AG08396 (cell line): ENCODE measurements at places on chromosomes 1 and 21.

- peak; percentile 58 for DNase-seq
Measured at GRCh38 chr21:33047231-33047630, 21.5 kb downstream of the OLIG2 start.

- DNase-seq: no peak
Measured at GRCh38 chr1:178409541-178409940, 87.2 kb downstream of the CLEC20A start.

GRCh38 chr1:206766251-206766856 lies 4.2 kb upstream of the IL19 start:
- DNase-seq: peak; percentile 82

DNA sequence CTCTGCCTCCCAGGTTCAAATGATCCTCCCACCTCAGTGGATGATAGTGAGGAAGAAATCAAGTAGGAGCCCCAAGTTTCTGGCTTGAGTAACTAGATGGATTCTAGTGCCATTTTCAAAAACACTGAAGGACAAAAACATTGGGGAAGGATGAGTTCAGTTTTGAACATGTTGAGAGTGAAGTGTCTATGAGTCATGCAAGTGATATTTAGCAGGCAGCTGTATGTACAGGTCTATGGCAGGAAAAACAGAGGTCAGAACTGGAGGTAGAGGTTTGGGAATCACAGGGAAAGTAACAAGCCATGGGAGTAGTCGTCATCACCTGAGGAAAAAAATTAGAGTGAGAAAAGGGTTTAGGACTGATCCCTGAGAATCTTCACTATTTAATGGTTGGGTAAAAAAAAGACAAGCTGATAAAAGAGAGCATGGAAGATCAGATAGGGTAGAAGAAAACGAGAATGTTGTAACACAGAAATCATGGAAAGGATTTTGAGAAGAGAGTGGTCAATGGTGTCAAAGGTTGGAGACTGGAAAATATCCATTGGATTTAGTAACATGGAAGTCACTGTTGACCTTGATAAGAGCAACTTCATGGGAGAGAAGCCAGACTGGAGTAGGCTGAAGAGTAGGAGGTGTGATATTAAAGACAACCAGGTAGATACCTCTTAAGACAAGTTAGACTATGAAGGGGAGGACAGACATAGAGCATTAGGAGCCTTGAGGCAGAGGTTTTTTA lies 53.1 kb downstream of the DIPK1A start:
- DNase-seq: no peak

DNA sequence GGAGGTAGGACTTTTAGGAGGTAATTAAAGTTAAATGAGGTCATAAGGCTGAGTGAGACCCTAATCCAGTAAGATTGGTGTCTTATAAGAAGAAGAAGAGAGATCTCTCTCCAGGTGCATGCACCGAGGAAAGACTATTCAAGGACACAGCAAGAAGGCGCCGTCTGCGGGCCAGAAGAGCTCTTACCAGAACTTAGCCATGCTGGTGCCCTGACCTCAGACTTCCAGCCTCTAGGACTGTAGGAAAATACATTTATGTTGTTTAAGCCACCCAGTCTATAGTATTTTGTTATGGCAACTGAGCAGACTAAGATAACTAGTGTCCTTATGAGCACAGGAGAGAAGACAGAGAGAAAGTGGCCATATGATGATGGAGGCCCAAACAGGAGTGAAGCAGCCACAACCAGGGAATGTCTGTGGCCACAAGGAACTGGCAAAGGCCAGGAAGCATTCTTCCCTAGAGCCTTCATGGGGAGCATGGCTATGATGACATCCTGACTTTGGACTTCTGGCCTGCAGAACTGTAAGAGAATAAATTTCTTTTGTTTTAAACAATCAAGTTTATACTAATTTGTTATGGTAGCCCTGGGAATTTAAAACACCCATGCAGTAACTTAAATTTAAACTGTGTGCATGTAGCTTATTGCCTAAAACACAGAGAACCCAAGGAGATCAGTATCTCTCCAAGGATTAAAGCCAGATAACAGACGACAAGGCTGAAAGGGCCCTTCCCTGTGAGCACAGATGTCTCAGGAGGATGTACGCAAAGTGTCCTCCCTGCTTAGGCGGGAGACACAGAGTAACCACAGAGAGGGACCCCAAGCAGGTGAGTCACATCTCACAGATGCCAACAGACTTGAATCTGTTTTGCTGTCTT lies 9.9 kb upstream of the CD58 start:
- DNase-seq: no peak

DNA sequence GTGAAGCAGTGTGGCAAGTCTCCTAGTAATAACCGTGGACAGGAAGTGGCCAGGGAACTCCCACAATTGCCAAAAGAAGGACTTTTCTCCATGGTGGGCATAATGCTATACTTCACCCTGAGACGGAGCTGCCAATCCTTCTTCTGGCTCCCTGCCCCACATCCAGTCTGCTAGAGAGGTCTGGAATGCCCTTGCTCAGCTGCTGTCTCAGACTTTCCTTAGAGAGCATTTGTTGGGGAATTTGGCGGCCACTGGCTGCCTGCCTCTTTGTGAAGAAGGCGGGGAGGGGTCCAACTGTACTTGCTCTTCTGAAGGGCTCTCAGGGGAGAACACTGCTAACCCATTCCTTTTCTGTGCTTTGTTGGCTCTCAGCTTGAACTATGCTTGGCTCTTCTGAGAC lies 123.7 kb upstream of the EDN2 start:
- DNase-seq: no peak

DNA sequence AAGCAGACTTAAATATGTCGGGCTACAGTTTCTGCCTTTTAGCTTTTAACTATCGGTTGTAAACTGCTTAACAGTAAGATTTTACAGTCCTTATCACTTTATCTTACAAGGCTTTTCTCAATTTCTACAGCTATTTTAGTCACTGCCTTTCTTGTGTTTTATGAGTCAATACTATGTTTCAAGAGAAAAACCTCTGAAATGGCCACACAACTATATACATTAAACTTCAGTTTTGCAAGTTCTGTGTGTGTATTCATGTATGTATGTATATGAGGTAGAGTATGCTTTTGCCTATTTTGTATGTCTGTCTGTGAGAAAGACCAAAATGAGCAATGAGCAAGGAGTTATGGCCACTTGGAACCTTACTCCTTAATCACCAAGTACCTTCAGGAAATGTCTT lies 169.8 kb downstream of the SYT2 start:
- no peak for DNase-seq
